ENCODE measurements at places on chromosomes 6 and 20. TPM values are rescaled to one million over a fixed set of nuclear protein-coding genes. Genes with fewer than 3 reads are reported as not detected.

The SLC12A5 gene
- not detected for total RNA-seq

GRCh38 chr20:2698912-2699311 is 6.3 kb downstream of the EBF4 start:
- H3K27ac ChIP-seq: no peak overlapping the region
- peak; percentile 53 for DNase-seq
- no peak overlapping the region for H3K4me3 ChIP-seq
- peaks cover 3% of the 10 kb centered on the region for H3K4me1 ChIP-seq
- H3K27me3 ChIP-seq: peaks cover 27% of the 10 kb centered on the region

The FILIP1 gene
- not detected for total RNA-seq

GRCh38 chr20:62628691-62629090 is 13.6 kb upstream of the SLCO4A1 start:
- no peak for DNase-seq
- no peak overlapping the region for H3K4me3 ChIP-seq
- H3K27ac ChIP-seq: peak overlapping the region; percentile 37
- H3K4me1 ChIP-seq: peaks cover 16% of the 10 kb centered on the region
- H3K27me3 ChIP-seq: peaks cover 11% of the 10 kb centered on the region

DNA sequence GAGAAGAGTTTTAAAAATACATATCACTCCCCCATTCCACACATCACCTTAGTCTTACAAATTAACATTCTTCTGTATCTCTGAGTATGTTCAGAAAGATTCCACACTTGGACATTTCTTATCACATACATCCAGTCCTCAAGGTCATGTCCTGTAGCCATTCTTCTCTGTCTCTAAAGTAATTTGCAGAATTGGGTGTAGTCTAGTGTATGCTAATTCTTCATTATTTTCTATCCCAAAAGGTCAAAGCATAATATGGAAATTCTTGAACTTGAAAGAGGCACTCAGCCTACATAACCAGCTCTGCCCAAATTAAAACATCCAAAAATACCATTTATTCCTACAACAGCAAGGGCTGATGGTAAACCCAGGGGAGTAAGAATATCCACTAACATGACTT is 286.0 kb downstream of the HAO1 start:
- DNase-seq: no peak
- no peak overlapping the region for H3K27ac ChIP-seq

The FERMT1 gene
- 0.71 TPM for total RNA-seq

The LKAAEAR1 gene
- 0.23 TPM for total RNA-seq

The SPTLC3 gene
- 0.26 TPM for total RNA-seq
